Naive thymus-derived CD8-positive, alpha-beta T cell (primary cell): ENCODE measurements at places on chromosomes 6 and 20.
A peak's percentile ranks its signal among the peaks of the same experiment; 100 is the strongest.

DNA sequence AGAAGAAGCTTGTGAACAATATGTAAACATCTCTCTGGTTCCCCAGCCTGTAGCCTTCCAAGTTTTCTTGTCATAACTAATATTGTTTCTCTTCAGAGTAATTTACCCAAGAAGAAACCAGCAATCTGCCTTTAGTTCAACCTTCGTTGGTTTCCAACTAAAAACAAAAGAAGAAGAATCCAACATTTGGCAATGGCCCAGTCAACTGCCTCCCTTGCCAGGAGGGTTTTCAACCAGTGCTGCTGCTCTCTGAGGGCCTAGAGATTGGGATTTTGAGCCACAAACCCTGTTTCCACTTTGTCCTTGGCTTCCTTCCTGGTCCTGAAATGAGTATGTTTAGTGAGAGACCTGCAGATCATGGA, 395.8 kb upstream of the CNR1 start:
- DNase-seq: no peak

DNA sequence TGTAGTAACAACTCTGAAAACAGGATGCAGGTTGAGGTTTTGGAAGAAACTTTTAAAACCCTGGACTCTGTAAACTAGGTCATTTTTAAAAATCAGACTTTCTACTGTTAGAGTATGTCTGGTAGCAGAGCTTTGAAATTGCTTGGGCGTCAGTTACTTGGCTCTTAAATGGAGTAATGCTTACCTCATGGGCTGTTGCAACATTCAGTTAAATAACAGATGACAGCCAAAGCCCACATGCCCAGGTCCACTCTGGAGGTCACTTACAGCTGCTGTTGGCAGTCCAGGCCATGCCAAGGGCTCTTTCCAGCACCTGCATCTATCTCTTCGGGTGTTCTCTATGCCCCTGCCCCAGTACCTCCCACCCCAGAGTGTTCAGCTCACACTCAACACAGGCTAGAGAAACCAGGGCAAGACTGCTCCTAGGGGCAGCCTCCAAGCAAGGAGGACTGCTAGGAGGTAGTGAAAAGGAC, 96.4 kb downstream of the BANF2 start:
- no peak for DNase-seq

DNA sequence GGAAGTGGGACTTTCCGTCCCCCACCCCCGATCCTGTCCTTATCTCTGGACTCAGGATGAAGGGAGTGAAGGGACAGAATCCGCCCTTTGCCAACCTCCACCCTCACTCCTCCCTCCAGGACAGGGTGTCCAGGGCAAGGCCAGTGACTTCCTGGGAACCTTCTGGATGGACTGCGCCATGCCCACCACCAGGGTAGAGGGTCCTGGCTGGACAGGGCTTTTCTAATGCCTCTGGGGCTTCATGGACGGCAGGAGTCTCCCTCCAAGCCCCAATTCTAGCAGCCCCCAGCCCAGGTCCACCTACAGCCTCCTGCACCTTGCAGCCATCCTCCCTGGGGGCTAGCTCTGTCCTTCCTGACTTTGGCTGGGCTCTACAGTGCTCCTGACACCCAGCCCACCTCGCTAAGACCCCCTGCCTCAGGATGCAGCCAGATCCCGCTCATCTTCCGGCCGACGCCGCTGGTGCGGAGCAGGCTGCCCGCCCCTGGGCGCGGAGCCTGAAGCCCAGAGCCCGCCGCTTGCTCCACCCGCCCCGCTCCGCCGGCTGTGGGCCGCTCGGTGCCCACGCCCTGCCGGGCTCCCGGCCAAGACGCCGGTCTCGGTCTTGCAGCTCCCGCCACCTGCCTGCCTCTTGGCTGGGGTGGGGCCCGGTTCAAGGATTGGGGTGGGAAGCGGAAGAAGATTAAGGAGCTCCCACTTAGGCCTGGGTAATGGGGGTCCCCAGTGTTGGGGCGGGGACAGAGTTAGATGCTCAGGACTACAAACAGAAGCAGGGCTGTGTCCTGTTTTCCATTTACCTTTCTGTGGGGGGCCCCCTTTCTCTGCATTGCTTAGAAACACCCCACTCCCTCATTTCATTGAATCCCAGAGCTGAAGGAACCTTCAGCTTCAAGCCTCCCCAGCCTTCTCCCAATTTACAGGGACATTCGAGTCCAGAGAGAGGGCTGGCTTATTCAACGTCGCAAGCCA, 72.8 kb downstream of the MDGA1 start:
- peak; percentile 33 for DNase-seq

- no peak for DNase-seq
Observed at GRCh38 chr20:38043512-38044300, 10.2 kb downstream of the RPRD1B start.

- DNase-seq: no peak
Observed at GRCh38 chr6:116764629-116764960, 924 bp downstream of the FAM162B start.

- DNase-seq: no peak
Observed at GRCh38 chr6:142088858-142089216, 43.9 kb upstream of the GJE1 start.

DNA sequence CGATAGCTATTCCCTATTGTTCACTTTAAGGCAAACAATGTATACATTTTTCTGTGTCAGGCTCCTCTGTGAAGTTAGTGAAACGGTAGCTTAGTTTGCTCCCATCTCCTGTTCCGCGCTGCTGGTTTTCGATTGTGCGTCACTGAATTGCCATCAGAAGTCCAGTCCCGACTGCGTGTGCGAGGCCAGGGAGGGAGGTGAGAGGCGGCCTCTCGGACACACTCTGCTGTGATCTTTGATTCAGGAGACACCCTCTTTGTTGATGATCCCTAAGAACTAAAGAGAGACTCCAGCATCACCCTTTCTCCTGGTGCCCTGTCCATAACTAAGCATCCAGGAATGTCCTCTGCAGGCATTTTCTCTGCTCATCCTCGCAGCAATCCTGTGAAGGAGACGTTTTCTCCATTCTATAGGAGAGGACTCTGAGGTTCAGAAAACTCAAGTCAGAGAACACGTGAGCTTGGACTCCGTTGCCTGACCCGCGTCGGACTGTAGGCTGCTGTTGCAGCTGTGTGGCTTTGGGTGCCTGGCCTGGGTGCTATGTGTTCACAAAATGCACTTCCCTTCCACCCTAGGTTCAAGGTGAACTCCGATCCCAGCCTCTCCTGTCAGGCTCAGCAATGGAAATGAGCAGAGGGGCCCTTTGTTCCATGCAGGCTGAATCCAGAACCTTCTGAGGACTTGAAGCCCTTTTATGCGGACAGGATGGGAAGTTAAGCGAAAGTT, 24.1 kb upstream of the UNC93A start:
- DNase-seq: no peak
